ENCODE measurements at places on chromosomes 1 and 21. TPM values are rescaled to one million over a fixed set of nuclear protein-coding genes. Genes with fewer than 3 reads are reported as not detected.

The MX2 gene
- 98.7 TPM for total RNA-seq

The AXDND1 gene
- 0.44 TPM for total RNA-seq

The TMEM240 gene
- 1.8 TPM for total RNA-seq

The BSND gene
- total RNA-seq: not detected

The C1orf141 gene
- total RNA-seq: not detected

The IFI44 gene
- total RNA-seq: 49.4 TPM

The SLC25A34 gene
- 4.2 TPM for total RNA-seq

GRCh38 chr1:25369241-25369640 is 31.1 kb downstream of the TMEM50A start:
- H3K4me3 ChIP-seq: no peak overlapping the region
- no peak overlapping the region for H3K27ac ChIP-seq
- no peaks in the 10 kb centered on the region for H3K27me3 ChIP-seq
- no peaks in the 10 kb centered on the region for H3K36me3 ChIP-seq
- DNase-seq: no peak

GRCh38 chr1:169107603-169108208 is 1.2 kb downstream of the ATP1B1 start:
- peaks cover 27% of the 10 kb centered on the region for H3K4me1 ChIP-seq
- no peaks in the 10 kb centered on the region for H3K36me3 ChIP-seq
- H3K27me3 ChIP-seq: no peaks in the 10 kb centered on the region
- DNase-seq: no peak
- peak overlapping the region; percentile 23 for H3K27ac ChIP-seq

DNA sequence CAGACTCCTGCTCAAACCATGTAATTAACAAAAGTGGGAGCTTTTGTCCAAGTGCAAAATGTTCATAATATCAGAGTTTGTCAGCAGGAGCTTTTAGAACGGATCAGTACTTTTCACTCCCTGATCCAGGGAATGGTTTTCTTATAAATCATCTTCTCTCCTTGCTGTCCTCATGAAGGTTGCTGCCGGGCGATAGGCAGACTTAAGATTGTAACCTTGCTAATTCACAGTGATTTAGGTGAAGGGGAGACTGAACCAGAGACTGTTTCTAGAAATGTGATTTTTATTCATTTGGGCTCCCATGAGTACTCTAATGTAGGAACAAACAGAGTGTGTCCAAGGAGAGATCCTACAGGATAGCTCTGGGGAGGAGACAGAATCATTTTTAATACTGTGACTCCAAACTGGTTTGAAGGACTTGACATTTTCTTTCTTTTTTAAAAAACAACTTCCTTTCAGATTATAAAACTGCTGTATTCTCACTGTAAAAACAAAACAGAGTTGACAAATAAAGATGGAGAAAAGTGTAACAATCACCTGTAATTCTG is 23.7 kb downstream of the ELAVL4 start:
- no peaks in the 10 kb centered on the region for H3K36me3 ChIP-seq
- DNase-seq: no peak
- no peak overlapping the region for H3K4me3 ChIP-seq
- H3K4me1 ChIP-seq: no peaks in the 10 kb centered on the region
- no peaks in the 10 kb centered on the region for H3K27me3 ChIP-seq

DNA sequence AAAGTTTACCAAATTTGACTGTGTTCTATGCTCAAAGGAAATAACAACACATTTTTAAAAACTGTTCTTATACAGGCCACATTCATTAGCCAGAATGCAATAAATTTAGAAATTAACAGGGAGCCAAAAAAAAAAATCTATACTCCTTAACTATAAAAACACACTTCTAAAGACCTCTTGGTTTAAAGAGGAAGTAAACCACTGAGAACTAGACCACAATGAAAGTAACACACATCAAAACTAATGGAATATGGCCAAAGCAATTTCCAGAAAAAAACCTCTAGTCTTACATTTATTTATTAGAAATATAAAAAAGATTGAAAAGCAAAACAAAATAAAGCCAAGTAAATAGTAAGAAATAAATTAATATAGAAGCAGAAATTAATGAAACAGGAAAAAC is 48.9 kb upstream of the GADD45A start:
- no peak overlapping the region for H3K4me3 ChIP-seq
- H3K27me3 ChIP-seq: no peaks in the 10 kb centered on the region
- no peaks in the 10 kb centered on the region for H3K36me3 ChIP-seq
- DNase-seq: no peak

DNA sequence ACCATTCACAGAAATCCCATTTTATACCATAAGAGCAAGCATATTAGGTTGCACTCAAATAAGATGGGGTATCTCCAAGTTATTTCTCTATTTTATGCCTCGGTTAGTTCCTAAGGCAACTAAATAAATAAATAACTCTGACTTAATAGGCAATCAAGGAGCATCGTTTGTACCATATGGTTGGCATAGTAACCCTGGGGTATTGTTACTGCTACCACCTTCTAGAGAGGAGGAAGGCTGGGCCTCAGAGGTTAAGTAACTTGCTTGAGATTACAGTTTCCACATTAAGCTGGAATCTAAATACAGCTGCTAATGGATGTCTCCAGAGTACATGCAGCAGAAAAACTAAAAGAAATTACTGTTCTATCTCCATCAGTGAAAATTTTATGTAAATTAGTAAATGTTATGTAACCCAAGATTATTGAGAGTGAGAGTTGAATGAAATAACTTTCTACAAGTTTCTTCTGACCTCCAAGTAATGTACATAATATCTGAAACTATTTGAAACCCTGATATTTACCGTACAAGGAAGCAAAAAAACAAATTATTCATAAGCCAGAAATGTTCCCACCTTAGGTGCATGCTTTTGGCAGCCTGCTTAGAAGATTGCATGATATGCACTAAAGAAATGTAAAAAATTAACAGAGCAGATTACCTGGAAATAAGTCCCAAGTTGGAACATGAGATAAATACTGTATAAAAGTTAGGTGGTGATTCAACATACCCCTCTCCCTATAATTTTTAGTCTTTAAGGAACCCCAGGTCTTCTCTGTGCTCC is 127.0 kb downstream of the CRB1 start:
- no peak overlapping the region for H3K4me3 ChIP-seq
- DNase-seq: no peak
- H3K36me3 ChIP-seq: no peaks in the 10 kb centered on the region
- peaks cover 36% of the 10 kb centered on the region for H3K4me1 ChIP-seq
- H3K27me3 ChIP-seq: no peaks in the 10 kb centered on the region

DNA sequence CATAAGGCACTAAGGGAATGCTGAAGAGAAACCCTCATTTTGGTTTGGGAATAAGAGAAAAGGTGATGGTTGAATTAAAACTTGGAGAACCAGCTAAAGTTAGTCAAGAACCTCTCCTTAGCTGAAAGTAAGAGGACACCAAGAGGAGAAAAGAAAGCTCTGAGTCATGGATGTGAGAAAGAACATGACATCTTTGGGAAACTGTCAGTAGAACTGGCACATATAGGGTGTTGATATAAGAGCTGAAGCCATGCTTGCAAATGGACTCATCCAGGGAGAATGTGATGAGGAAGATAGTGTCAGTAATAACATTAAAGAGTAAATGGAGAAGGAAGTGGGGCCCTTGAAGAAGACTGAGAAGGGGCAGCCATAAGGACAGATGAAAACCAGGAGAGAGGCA is 54.3 kb downstream of the LRRC8C start:
- no peaks in the 10 kb centered on the region for H3K27me3 ChIP-seq
- H3K27ac ChIP-seq: no peak overlapping the region
- H3K36me3 ChIP-seq: peaks cover 34% of the 10 kb centered on the region
- DNase-seq: no peak
- peaks cover 22% of the 10 kb centered on the region for H3K4me1 ChIP-seq

DNA sequence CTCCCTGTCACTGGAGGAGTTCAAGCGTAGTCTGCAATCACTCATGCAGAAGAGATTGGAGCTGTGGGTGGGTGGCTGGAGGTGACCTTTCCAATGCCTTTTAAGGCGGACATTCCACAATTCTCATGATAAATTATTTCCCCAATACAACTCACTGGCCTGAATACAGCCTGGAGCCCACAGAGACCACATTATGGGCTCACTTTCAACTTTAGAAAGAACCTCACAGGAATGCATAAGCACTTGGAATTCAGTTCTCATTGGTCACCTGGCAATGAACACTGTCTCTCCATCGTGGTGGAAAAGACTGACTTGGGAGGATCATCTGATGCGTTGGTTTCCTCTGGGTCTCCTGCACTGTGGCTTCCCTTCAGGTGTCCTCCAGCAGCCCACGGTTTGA is 151.8 kb upstream of the KCND3 start:
- H3K27me3 ChIP-seq: peaks cover 7% of the 10 kb centered on the region
- H3K4me3 ChIP-seq: no peak overlapping the region
- H3K36me3 ChIP-seq: no peaks in the 10 kb centered on the region
- H3K4me1 ChIP-seq: no peaks in the 10 kb centered on the region
- DNase-seq: no peak

DNA sequence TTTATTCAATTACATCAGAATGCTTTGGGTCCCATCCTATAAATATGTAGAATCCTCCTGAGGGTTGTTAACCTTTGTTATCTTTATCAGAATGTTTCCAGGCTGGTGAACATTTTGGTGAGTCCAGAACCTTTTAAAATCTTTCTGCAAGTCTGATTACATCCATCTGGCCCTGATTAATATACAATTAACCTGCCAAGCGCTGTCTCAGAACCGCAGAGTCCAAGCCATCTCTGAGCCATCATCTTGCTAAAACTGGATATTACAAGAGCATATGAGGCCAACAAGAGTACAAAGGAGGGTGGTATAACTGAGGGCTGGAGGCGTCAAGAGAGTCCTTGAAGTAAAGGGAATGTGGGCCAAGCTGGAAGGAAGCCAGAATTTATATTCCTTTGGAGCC is 88.6 kb upstream of the ZC3H11B start:
- H3K27ac ChIP-seq: no peak overlapping the region
- no peaks in the 10 kb centered on the region for H3K4me1 ChIP-seq
- H3K36me3 ChIP-seq: no peaks in the 10 kb centered on the region
- no peaks in the 10 kb centered on the region for H3K27me3 ChIP-seq
- DNase-seq: no peak
- H3K4me3 ChIP-seq: no peak overlapping the region

GRCh38 chr1:12552951-12553921 is 64.8 kb downstream of the DHRS3 start:
- no peak for DNase-seq
- H3K27ac ChIP-seq: no peak overlapping the region
- H3K27me3 ChIP-seq: no peaks in the 10 kb centered on the region
- H3K36me3 ChIP-seq: no peaks in the 10 kb centered on the region
- no peaks in the 10 kb centered on the region for H3K4me1 ChIP-seq

DNA sequence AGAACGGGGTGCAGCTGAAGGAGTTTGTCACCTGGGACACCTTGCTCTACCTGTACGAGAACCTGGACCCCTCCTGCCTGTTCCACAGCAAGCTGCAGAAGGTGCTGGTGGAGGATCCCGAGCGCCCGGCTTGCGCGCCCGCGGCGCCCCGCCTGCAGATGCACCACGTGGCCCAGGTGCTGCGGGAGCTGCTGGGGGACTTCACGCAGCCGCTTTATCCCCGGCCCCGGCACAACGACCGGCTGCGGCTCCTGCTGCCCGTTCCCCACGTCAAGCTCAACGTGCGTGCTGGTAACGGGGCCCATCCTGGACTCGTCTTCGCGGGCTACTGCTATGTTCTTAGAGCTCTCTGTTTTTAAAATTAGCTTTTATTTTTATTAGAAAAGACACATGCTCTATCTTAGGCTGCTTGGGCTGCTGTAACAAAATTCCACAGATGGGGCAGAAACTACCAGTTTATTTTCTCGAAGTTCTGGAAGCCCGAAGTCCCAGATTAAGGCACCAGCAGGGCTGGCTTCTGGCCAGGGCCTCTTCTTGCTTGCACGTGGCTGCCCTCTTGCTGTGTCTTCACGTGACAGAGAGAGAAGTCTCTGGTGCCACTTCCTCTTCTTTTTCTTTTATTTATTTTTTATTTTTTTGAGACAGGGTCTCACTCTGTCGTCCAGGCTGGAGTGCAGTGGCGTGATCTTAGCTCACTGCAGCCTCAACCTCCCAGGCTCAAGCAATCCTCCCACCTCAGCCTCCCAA is 38.1 kb downstream of the TRPM2 start:
- H3K4me1 ChIP-seq: no peaks in the 10 kb centered on the region
- H3K4me3 ChIP-seq: no peak overlapping the region
- H3K27me3 ChIP-seq: no peaks in the 10 kb centered on the region
- DNase-seq: no peak
- H3K36me3 ChIP-seq: no peaks in the 10 kb centered on the region
- no peak overlapping the region for H3K27ac ChIP-seq
